ENCODE measurements at places on chromosomes 6 and 20. TPM values are rescaled to one million over a fixed set of nuclear protein-coding genes. Genes with fewer than 3 reads are reported as not detected.

- DNase-seq: no peak
Observed at GRCh38 chr6:29729774-29730328, 6.6 kb downstream of the HLA-F start.

- DNase-seq: no peak
Observed at GRCh38 chr20:24089576-24089975, 101.0 kb upstream of the GGTLC1 start.

- peak; percentile 96 for DNase-seq
Observed at GRCh38 chr20:38143646-38144554, 21.2 kb downstream of the TGM2 start.

DNA sequence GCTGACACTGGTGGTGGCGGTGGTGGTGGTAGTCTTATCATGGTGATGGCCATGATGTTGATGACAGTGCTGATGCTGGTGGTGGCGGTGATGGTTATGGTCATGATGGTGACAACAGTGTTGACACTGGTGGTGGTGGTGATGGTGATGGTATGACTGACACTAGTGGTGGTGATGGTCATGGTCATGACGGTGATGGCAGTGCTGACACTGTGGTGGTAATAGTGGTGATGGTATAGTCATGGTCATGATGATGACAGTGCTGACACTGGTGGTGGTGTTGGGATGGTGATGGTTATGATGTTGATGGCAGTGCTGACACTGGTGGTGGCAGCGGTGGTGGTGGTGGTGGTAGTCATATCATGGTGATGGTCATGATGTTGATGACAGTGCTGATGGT, 205.7 kb downstream of the CDH4 start:
- no peak for DNase-seq

DNA sequence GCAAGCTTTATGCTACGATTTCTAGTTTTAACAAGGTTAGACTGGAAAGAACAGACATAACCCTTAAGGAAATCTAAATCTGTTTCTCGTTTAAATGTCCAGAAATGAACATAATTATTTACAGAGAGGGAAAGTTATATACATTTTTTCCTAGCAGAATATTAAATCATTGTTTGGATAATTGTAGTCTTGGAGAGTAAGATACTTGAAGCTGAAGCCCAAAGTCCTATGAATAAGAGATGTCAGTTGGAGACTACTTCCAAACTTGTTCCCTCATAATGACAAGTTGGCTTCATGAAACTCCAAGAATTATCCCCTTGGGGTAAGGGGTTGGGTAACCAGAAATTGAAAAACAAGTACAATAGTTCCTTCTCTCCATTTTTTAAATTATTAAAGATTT, 911.1 kb upstream of the MAN1A1 start:
- DNase-seq: no peak

DNA sequence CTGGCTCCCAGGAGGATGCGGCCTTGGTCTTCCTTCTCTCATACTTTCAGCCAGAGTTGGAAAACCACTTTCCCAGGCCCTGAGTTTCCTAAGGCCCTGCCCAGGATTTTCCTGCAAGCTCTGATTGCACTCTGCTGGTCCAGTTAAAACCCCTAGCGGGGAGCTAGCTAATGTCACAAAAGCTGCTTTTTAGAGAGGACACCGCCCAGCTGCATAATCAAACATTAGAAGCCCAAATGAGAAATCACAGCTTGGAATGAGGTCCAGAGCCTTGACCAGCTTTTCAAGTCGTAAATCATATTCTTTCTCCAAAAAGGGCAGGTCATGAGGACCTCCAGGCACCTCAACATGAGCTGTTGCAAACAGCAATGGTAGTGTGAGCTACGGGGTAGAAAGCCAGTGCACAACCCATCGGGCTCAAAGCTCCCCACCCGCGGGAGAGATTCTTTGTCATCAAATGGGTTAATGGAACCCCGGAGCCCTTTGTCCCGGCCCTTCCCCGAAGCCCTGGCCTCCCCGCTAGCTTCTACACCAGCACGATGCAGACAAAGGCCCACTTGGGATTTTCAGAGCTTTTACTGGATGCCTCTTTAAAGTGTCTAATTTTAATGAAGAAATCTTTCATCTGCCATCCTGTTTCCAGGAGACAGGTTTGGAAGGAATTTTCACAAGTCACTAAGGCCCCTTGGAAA, 134.0 kb downstream of the SCML4 start:
- DNase-seq: no peak

- peak; percentile 58 for DNase-seq
Observed at GRCh38 chr6:43773050-43773979, 3.3 kb downstream of the VEGFA start.

- DNase-seq: peak; percentile 92
Observed at GRCh38 chr6:16681260-16681873, 79.9 kb downstream of the ATXN1 start.

GRCh38 chr20:51392614-51393186, 149.8 kb downstream of the NFATC2 start:
- DNase-seq: no peak

- no peak for DNase-seq
Observed at GRCh38 chr6:32107406-32107805, 1.7 kb downstream of the TNXB start.

- no peak for DNase-seq
Observed at GRCh38 chr6:13466304-13467215, 20.8 kb downstream of the GFOD1 start.

DNA sequence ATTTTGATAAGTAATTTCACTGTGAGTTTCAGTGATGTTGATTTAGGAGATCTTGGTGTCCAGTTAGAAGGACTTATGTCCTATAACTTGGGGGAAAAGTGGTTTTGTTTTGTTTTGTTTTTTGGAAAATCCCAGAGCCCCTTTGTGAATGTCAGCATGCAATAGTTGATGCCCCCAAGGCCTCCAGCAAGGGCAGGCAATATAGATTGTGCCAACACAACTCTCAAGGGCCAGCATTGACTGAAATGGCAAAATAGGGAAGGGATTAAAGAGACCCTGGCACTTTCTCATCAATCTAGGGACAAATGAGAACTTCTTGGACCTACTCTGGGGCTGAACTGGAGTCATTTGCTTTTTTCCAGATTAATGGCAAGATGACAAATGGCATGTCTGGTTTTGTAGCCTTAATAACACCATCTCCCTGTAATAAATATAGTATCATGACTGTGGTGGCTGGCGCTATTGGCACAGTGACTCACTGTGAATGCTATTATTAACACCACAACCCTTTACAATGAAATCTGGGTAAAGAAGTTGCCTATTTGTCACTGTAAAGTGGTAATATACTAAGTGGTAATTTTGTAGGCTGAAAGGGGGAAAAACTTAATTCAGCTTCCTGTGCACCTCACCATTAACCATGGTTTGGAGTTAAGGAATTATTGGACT, 51.8 kb downstream of the ABRACL start:
- DNase-seq: no peak

GRCh38 chr6:116695401-116695800, 14.4 kb downstream of the KPNA5 start:
- DNase-seq: no peak

DNA sequence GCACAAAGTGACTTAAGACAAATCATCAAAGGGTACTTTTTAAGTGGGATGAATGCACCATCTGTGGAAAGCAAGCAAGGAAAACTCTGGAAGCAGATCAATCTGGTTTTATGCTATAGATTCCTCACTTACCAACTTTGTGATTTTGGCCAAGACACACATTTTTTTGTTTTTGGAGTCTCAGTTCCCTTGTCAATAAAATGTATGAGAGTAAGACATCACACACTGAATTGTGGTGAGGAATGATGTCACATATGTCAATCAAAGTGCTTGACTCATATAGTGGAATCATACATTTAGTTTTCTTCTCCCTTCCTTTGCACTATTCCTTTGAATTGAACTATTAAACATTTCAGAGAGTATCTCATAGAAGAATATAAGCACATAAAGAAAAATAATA, 620.5 kb upstream of the CITED2 start:
- DNase-seq: no peak

- no peak for DNase-seq
Observed at GRCh38 chr6:135586388-135586787, 88.8 kb upstream of the AHI1 start.

DNA sequence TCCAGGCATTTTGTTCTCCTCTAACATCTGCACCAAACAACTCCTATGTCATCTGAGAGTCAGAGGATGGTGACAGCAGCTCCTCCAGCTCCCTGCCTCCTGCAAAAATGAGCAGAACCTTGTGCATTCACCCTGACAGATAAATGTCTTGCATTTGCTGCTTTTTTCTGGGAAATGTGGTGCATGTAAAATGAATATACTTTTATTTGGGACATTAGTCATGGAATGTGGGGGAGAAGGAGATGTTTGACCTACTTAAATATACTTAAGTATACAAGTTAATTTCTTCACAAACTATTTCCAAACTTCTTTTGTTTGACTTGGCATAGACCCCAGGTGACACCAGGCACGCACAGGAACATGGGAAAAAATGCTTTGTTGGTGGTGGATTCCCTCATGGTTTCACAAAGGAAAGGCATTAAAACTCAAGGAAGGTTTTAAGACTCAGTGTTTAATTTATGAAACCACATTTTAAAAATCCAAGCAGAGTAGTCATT, 181.8 kb upstream of the MCHR2 start:
- peak; percentile 88 for DNase-seq

GRCh38 chr20:56382696-56383095, 9.3 kb downstream of the AURKA start:
- no peak for DNase-seq

DNA sequence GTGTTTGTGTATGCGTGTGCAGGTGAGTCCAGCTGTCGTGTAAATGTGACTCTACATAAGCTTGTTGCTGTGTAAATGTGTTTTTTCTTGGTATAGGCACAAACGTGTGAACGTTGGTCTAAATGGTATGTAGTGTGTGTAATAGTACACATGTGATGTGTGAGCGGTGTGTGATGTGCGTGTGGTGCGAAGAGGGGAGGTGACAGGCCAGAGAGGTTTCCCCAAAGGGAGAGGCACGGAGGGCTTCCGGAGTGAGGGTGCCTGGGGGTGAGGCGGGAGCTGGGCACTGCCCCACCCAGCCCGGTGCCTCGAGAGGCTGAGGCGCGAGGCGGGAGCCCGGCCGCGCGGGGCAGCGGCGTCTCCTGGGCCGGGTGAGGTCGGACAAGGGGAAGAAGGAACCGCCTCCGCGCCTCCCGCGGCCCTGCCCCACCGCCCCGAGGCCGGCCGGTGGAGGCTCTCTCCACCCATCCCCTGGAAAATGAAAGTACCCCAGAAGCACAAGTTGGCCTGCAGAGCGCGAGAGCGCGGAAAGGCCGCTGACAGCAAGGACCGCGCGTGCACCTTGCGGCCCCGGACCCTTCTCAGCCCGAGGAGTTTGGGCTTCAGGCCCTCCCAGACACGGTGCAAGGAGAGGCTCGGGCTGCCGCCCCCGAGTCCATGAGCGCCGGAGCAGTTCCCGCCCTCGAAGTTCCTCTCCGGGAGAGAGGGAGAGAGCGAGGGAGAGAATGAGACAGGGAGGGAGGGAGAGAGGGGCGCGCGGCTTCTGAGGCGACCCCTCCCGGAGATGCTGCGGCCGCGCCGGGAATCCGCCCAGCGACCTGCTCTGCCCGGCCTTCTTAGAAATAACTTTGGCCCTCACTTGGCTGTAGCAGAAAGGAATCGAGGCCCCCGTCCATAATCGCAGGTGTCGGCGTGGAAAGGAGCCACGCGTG, 43.2 kb upstream of the OSTM1 start:
- no peak for DNase-seq

DNA sequence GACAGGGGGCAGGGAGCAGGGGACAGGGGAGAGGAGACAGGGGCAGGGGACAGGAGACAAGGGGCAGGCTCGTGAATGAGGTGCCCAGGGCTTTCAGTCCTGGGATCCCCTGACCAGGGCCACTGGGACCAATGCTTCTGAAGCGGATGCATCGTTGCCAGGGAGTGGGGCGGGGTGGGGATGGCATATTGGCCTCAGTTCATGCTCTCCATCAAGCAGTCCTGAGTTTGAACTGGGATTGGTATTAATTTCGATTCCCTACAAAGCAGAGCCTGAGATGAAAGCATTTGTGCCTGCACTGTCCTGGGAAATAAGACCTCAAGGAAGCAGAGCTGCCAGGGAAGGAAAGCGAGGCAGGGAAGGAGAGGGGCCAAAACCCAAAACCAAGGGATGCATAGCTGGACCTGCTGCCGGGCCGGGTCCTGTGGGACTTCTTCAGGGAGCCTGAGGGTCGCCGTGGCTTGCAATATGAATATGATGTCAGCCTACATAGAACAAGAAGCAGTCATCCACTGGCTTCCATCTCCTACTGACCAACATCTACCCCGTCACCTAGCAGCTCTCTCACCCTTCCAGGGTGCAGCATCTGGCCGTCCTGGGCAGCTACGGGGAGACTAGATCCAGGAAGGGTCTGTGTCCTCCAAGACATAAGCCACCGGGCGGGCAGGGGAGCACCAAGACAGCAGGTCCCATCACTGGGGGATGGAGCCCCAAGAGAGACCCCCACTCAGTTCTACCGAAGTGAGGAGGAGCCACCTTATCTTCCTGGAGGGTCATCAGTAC, 233.3 kb downstream of the SYNDIG1 start:
- no peak for DNase-seq

Gene KHDC1
- total RNA-seq: 0.14 TPM

Gene RCAN2
- total RNA-seq: 1.8 TPM

Gene LTA
- not detected for total RNA-seq

Gene IL20RA
- total RNA-seq: not detected

Gene CLVS2
- total RNA-seq: not detected

Gene STMN3
- 73.0 TPM for total RNA-seq

Gene SLC35F1
- total RNA-seq: not detected

Gene RBBP8NL
- total RNA-seq: not detected

Gene TCP11
- 2.0 TPM for total RNA-seq

Gene MMP24
- 17.1 TPM for total RNA-seq

Gene PTPRT
- not detected for total RNA-seq

Gene RNF39
- not detected for total RNA-seq

Gene GINS1
- total RNA-seq: 17.1 TPM

Gene MDFI
- total RNA-seq: 0.35 TPM

Gene TMC2
- not detected for total RNA-seq

Gene GPR6
- not detected for total RNA-seq

Gene BCAS4
- total RNA-seq: 84.7 TPM

All from Caki2 (cell line).